ENCODE measurements at places on chromosomes 3 and 15. TPM values are rescaled to one million over a fixed set of nuclear protein-coding genes. Genes with fewer than 3 reads are reported as not detected.

- H3K27me3 ChIP-seq = no peaks in the 10 kb centered on the region
- H3K27ac ChIP-seq = no peak overlapping the region
- no peak overlapping the region for H3K4me3 ChIP-seq
- no peak for DNase-seq
- no peaks in the 10 kb centered on the region for H3K4me1 ChIP-seq
Observed at GRCh38 chr3:126416943-126417342, 22.2 kb downstream of the CFAP100 start.

DNA sequence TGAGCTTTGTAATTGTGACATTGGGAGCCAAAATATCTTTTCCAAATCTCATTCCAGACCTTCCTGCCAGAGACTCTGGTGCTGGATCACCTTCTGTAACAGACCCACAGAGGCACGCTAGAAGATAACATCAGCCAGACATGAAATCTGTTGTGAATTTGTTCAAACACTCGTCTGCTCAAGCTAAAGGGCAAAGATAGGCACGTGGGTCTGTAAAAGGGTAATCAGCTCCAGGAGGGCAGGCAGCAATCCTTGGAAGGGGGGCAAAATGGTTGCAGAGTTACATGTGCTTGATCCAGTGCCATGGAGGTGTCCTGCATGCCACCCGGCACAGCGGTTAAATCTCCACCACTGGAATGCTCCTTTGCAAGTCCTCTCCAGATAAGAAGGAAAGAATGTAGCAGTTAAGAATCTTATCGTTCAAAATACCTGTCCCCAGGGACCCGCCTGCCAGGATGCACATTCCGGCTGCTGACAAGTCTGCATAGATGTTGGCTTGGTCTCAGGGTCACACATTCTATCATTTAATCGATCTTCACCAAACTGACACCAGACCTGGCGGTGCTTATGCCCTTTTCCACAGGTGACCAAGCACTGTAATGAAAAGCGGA, 74.8 kb downstream of the ADAMTS9 start:
- DNase-seq = no peak
- no peaks in the 10 kb centered on the region for H3K27me3 ChIP-seq
- H3K36me3 ChIP-seq = peaks cover 20% of the 10 kb centered on the region
- peaks cover 6% of the 10 kb centered on the region for H3K4me1 ChIP-seq
- H3K27ac ChIP-seq = peak overlapping the region; percentile 26
- H3K4me3 ChIP-seq = no peak overlapping the region

DNA sequence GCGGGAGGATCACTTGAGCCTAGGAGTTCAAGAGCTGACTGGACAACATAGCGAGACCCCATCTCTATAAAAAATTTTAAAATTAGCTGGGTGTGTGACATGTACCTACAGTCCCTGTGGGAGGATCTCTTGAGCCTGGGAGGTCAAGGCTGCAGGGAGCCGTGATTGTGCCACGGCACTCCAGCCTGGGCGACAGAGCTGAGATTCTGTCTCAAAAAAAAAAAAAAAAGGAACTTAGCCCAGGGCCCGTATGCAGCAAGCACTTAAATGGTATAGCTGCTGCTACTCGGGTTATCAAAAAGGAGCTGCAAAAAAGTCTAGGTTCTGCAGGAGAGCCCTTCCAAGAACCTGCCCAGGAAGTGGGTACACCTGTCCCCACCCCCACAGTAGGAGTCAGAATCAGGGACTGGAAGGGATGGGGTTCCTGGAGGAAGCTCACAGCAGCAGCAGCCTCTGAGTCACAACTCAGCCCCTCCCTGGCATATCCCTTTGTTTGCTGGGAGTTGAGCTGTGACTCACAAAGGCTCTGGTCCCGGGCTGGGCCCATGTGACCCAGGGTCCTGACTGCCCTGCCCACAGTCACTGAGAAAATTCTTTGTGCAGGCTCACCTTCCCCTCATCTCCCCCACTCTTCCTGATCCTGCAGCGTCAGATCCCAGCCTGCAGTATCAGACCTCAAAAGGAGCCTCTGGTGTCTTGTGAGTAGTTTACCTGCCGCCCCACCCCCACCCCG, at the start of gene SPATA12:
Gene SPATA12, plus strand, starts transcription at position 576 of the 733 bp plus-strand sequence. CDS start 13,031 bp downstream, outside the sequence.
- DNase-seq = peak; percentile 54
- no peaks in the 10 kb centered on the region for H3K27me3 ChIP-seq
- H3K36me3 ChIP-seq = no peaks in the 10 kb centered on the region
- H3K4me3 ChIP-seq = no peak within 1 kb of the TSS
- H3K27ac ChIP-seq = no peak within 1 kb of the TSS
- no peaks in the 10 kb centered on the region for H3K4me1 ChIP-seq

GRCh38 chr3:9213019-9213634, 36.3 kb downstream of the SRGAP3 start:
- H3K4me3 ChIP-seq = no peak overlapping the region
- no peaks in the 10 kb centered on the region for H3K36me3 ChIP-seq
- no peak for DNase-seq
- H3K4me1 ChIP-seq = no peaks in the 10 kb centered on the region
- no peaks in the 10 kb centered on the region for H3K27me3 ChIP-seq

DNA sequence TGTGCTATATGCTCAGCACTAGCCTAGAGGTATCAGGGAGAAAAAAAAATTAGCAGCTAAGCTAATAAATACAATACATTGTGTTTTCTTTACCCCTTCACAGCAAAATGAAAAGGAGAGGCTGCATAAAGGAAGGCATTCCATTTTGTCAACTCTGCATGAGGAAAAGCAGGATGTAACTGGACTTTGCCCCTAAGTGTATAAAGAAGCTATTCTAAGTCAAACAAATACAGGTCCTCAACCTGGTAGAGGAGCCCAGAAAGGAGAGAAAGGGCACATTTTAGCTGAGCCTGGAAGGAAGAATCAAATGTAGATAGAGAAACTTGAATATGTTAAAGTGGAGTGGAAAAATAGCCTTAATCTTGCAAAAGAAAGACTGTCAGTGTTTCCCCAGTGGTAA, 89.0 kb upstream of the SPRED1 start:
- H3K27me3 ChIP-seq = no peaks in the 10 kb centered on the region
- no peaks in the 10 kb centered on the region for H3K36me3 ChIP-seq
- no peak overlapping the region for H3K27ac ChIP-seq
- no peak for DNase-seq
- H3K4me3 ChIP-seq = no peak overlapping the region
- no peaks in the 10 kb centered on the region for H3K4me1 ChIP-seq

DNA sequence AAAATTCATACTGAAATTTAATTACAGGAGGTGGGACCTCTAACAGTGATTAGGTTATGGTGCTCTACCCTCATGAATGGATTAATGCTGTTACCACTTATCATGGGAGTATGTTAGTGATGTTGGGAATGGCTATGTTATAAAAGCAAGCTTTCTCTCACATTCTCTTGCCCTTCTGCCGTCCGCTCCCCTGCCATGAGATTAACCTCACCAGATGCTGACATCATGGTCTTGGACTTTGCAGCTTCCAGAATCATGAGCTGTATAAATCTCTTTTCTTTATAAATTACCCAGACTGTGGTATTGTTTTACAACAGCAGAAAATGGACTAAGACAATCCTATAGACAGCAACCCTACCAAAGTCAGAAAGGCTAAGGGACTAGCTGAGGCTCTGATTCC, 884.8 kb downstream of the FHIT start:
- no peak overlapping the region for H3K27ac ChIP-seq
- no peaks in the 10 kb centered on the region for H3K27me3 ChIP-seq
- H3K4me1 ChIP-seq = no peaks in the 10 kb centered on the region
- DNase-seq = no peak
- no peak overlapping the region for H3K4me3 ChIP-seq

GRCh38 chr3:115676336-115676735, 53.0 kb downstream of the GAP43 start:
- DNase-seq = no peak
- no peak overlapping the region for H3K27ac ChIP-seq
- no peaks in the 10 kb centered on the region for H3K27me3 ChIP-seq
- no peaks in the 10 kb centered on the region for H3K36me3 ChIP-seq
- no peak overlapping the region for H3K4me3 ChIP-seq

- H3K27ac ChIP-seq = no peak overlapping the region
- H3K36me3 ChIP-seq = no peaks in the 10 kb centered on the region
- no peak for DNase-seq
- H3K4me1 ChIP-seq = no peaks in the 10 kb centered on the region
Observed at GRCh38 chr3:119582178-119582577, 2.9 kb downstream of the ADPRH start.

The VPS33B gene
- 15.5 TPM for total RNA-seq

The SUCNR1 gene
- 7.3 TPM for total RNA-seq

The CLDN11 gene
- total RNA-seq = 2.4 TPM
